ENCODE measurements at places on chromosomes 1 and 21.

- no peak for DNase-seq
Observed at GRCh38 chr1:3058263-3059030, 10.6 kb upstream of the PRDM16 start.

- no peak for DNase-seq
Observed at GRCh38 chr1:233485385-233485784, 128.5 kb upstream of the KCNK1 start.

- DNase-seq: no peak
Observed at GRCh38 chr1:202958544-202959275, 598 bp upstream of the ADIPOR1 start.

DNA sequence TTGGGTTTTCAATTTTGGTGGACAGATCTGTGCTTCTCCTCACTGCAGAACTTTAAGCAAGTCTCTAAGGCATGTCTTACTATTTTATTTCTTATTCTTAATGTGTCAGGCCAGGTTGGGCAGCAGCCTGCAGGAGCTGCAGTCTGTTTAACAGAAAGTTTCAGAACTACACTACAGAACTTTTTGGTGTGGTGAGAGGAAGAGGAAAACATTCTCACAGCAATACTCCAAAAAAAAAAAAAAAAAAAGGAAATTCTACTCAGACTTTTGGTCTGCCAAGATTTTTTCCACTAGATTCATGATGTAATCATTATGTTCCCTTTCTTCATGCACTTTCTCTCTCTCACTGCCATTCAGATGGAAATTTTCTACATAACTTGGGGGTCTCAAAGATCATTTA is 255.2 kb downstream of the COL11A1 start:
- no peak for DNase-seq

DNA sequence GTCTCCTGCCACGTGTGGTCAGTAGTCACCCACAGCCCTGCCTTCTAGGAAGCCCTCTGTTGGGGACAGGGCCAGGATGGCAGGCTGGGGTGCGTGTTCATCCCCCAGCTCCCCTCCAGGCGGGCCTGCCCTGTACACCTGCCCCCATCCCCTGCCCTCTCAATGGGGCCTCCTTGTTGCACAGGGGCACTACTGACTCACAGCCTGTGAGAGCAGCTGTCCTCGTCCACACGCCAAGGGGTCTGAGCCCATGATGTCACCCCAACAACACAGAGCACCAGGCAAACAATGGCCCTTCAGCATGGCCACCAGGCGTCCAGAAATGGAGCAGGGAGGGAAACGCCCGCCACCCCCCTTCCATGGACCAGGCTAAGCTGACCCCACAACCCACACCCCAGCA is 64.3 kb downstream of the ARHGEF16 start:
- DNase-seq: no peak

DNA sequence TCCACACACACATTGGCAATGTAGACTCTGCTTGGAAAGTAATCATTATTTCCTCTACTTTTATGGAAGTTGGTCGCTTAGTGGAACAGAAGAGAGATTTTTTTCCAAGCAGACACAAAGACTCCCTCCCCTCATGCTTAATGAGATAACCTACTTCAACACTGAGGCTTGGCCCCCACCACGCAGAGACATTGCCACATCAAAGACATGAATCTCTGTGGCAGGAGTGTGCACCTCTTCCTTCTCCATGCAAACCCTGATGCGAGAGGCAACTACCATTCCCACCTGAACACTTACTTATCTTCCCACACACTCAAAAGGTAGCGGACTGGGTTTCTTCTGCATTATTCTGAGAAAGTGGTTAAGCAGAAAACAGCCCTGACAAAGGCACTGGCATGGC is 37.3 kb upstream of the LPAR3 start:
- no peak for DNase-seq

DNA sequence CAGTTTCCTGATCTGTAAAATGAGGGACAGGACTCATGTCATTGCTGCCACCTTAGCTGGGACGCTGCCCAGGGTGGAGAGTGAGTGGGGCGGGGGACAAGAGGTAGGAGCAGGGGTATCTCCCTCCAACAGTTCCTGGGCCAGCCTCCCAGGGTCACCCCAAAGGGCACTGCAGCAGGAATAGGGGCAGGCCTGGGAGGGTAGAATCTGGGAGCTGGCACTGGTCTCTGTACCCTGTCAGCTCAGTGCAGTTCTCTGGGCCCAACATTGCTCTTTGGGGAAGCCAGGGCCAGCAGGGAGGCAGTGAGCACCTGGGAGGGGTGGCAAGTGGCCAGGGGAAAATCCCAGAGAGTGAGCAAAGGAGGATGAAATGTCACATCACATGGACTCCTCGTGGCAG is 55.8 kb downstream of the ELK4 start:
- no peak for DNase-seq

DNA sequence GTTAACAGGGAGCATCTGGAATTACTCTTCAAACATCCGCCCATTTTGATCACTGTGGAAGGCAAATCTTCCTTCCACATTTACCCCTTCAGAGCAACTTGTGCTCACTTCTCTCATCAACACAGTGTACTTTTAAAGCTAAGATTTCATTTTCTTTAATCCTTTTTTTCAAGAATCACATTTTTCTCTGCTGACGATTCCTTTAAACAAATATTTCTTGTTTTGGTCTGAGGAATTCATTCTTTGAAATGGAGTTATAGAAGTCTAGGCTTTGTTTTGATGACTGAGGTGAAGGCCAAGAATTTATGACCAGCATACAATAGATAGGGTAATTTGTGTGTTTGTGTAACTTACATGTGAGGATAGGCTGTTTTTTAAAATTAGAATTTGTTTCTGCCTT is 25.6 kb downstream of the LRRC42 start:
- DNase-seq: no peak

DNA sequence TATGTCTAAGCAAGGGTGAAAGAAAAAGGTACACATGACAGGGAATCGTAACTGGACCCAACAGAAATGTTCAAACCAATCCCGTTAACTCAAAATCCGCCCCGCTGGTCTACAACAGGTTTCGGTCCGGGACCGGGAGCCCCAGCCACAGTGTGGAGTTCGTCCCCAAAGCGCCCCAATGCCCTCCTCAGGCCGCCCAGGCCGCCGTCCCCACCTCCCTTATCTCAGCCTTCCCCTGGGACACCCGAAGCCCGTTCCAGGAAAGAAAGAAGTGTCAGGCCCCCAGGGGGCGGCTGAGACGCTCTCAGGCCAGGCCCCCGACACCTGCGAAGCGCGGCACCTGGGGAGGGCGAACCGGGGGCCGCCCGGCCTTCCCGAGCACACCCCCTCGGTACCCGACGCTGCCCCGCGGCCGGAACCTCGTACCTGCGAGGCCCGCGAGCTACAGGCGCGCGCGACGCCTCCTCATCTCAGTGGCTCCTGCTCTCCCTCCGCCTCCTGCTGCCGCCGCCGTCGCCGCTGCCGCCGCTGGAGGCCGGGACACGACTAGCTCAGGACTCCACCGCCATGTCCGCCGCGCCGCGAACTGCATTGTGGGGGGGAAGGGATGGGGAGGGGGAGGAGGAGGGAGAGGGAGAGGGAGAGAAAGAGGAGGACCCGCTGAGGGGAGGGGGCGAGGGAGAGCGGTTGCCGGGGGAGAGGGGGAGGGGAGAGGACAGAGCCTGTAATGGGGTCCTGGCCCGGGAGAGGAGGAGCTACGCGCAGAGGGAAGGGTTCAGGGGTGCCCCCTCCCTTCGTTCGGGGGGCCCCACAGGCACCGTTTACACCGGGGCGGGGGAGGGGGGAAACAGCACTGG is at the start of gene TUT4:
Gene TUT4, minus strand, starts transcription at position 588 of the 857 bp plus-strand sequence. CDS start 26,812 bp downstream, outside the sequence.
- DNase-seq: peak; percentile 44

DNA sequence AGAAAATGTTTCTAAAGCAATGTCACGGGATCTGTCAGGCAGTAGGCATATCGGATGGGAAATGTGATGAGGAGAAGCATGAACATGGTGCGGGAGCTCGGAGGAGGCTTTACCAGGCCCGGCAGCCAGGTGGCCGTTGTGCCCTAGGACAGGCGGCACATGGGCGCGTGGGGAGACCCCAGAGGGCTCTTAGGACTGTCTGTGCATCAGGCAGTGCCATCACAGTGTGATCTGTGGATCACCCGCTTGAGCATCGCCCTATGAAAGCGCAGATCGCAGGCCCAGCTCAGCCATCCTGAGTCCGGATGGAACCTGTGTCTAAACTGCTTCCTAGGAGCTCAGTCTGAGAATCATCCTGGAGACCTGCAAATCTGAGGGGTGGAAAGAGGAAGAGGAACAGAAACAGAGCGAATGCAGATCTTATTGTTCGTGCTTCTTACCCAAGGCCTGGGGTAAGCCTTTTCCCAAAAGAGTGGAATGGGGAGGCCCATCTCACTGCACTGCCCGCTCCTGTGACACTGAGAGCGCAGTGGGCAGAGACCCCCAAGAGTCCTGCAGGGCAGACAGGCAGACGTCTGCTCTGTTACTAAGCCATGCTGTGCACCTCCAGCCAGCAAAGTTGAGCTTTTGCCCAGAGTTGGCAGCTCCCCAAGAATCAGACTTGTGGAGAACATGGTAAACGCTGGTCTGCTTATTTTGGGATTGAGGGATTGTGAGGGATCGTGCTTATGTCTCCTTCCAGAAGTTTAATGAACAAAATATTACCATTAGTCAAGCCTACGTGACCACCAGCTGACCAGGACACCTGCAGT is 251.0 kb downstream of the RHOU start:
- no peak for DNase-seq

- DNase-seq: no peak
Observed at GRCh38 chr1:89839516-89839915, 18.7 kb downstream of the LRRC8D start.

DNA sequence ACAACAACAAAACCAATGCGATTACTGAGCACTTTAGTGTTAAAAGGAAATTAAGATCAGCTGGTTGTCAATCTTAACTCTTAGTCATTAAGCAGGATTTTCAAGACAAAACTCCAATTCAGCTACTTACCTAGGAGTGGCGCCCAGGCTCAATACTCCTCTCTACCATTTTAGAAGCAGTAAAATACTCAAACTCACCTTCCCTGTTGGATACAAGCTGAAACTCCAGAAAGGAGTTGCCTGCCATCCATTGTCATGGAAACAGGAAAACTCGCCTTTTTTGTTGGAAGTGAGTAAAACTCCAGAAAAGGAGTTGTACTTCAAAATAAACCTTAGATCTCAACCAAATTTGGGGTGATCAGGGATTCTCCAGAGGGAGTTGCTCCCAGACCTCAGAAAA is 127.0 kb upstream of the F3 start:
- no peak for DNase-seq

GRCh38 chr1:178263341-178263740 is 169.4 kb downstream of the RASAL2 start:
- no peak for DNase-seq

GRCh38 chr1:160359559-160360226 is 7.2 kb upstream of the NHLH1 start:
- DNase-seq: no peak

GRCh38 chr1:193697776-193698175 is 511.4 kb upstream of the B3GALT2 start:
- DNase-seq: no peak

- peak; percentile 37 for DNase-seq
Observed at GRCh38 chr1:27868932-27869718, 3.2 kb upstream of the THEMIS2 start.

GRCh38 chr1:54105080-54105479 is 47.7 kb downstream of the CDCP2 start:
- DNase-seq: no peak

DNA sequence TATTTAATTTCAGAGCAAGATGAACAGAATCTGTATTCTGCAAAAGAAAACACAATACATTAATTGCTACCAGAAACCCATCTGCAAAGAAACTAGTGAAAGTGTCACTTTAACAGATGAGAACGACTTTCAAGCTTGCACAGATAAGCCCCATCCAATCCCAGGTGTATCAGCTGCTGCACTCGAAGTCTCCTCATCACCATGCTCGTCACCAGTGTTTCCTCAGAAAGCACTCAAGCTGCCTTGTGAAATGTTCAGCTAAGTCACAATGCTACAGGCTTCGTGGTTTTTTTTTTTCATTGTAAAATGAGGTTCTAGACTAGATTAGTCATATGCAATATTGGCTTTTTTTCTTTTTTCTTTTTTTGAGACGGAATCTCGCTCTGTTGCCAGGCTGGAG is 3.3 kb upstream of the TOMM20 start:
- DNase-seq: no peak

- DNase-seq: no peak
Observed at GRCh38 chr1:33723251-33723650, 140.6 kb upstream of the HMGB4 start.

- DNase-seq: no peak
Observed at GRCh38 chr1:14466006-14466405, 132.5 kb upstream of the KAZN start.

- DNase-seq: no peak
Observed at GRCh38 chr21:42829954-42830353, 49.4 kb downstream of the WDR4 start.

GRCh38 chr1:61247051-61247825 is 164.9 kb downstream of the NFIA start:
- DNase-seq: no peak

GRCh38 chr21:39386194-39386593 is 37.3 kb upstream of the HMGN1 start:
- DNase-seq: no peak

- no peak for DNase-seq
Observed at GRCh38 chr1:186738926-186739325, 58.7 kb upstream of the PTGS2 start.

DNA sequence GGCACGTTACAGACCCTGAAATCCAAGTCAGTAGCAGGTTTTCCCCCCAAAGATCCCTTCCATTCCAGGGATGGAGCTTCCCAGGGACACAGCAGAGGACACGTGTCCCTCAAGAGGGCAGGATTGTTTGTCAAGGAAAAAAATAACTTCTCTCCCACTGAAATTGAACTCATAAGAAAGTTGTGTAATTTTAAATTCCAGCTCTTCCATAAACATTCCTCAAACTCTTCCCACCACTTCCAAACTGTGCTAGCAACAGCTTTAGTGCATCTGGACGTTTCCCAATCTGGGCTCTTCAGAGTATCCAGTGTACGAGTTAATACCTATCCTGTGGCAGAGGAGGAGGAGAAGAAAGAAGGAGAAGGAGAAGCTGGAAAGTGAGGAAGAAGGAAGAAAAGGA is 79.6 kb downstream of the PSMG1 start:
- DNase-seq: no peak

DNA sequence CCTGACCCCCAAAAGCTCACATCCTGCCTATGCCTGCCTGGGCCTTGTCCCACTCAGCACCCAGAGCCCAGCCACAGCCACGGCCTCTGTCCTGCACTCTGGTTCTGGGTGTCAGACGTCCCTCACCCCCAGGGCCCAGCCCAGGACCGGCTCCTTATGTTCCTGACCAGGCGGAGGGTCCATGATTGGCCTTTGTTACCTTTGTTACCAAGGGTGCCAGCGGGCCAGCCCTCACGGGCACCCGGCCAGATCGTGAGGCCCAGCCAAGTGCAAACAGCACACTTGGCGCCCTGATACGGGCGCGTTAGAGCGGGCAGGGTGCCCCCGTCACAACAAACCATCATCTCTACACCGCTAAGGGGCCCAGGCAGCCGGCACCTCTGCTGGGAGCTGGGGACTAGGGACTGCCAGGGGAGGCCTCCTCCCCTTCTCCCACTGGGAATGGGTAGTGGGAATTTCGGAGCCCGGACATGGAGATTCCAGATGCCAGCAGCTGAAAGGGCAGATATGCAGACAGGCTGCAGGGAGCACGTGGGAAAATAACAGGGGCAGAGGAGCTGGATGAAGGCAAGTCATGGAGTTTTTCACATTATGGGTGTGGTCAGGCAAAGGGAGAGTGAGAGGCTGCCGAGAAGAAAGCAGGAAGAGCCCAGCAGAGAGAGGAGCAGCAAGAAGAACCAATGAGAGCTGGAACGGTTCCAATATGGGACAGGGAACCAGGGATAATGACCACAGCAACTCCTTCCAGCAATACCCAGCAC is 22.1 kb downstream of the HSPG2 start:
- DNase-seq: no peak

Data from stimulated activated CD8-positive, alpha-beta memory T cell treated with anti-CD3 and anti-CD28 coated beads, Interleukin-4, amount 100 ng/mL, for 1 hour (primary cell).